T-helper 1 cell (primary cell): ENCODE measurements at places on chromosomes 7 and 10.

DNA sequence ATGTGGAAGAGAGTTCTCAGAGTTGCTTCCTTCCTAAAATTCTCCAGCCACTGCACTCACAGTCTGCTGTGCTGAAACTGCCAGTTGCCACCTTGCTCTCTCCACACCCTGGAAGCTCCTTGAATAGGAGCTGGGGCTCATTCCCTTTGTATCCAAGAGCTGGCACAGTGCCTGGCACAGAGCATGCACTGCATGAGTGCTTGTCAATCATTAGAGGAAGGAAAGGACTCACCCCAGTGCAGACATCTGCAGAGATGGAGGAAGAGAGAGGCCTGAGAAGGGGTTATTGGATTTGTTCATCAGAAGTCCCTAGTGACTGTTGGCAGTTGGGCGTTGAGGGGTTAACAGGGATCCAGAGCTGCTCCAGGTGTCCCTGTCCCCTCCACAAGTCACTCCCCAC, 41.7 kb upstream of the DUSP5 start:
- no peak for DNase-seq

GRCh38 chr10:101839416-101840063, 4.1 kb downstream of the KCNIP2 start:
- peak; percentile 56 for DNase-seq

GRCh38 chr10:44083719-44084400, 301.0 kb downstream of the CXCL12 start:
- no peak for DNase-seq

DNA sequence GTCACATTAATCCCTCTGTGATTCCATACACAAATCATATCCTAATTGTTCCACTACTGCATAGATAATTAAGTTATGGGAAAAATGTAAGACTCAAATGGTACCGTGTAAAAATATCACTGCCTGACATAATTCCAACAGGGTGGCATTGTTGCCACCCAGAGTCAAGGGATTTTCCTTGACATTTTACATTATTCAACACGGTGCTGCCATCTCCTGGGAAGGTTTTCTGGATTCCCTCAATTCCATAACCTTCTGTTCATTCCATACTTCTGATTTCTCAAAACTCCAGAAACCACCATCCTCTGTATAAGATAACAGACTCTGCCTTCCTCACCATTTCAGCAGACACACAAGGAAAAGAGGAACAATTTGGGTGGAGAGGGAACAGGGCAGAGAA, 495.9 kb downstream of the XPNPEP1 start:
- DNase-seq = no peak

GRCh38 chr10:103040418-103040817, 122.3 kb downstream of the CNNM2 start:
- no peak for DNase-seq
